ENCODE measurements at places on chromosomes 2 and 18.

GRCh38 chr2:64666810-64667438 lies 13.2 kb upstream of the SERTAD2 start:
- no peak for DNase-seq

GRCh38 chr2:168030862-168031624 lies 216.4 kb downstream of the STK39 start:
- no peak for DNase-seq

DNA sequence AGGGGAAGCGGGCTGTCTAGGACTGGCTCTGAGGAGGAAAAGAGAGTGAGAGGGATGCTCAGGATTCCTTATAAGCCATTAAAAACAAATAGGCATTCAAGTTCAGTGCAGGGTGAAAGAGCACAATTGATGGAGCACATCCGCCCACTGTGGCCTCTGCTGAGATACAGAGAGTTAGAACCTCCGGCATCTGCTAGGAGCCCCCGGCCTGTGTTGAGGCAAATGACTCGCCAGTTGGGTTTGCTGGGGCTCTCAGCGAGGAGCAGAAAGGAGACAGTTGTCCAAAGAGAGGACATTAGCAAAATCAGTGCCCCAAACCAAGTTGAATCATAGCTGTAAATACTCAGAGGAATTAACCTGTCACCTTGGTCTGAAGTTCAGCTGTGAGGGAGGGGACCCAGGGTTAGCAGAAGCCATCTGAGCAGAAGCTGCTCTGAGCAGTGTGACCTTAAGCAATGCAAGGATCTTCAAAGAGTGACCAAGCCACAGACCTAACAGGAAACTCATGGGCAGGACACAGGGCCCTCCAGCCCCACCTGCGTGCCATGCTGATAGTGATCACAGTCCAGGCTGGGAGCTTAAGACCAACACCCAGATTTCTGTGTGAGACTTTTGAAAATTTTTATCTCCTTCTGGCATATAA lies 23.3 kb upstream of the IL18RAP start:
- DNase-seq, result no peak

- no peak for DNase-seq
Observed at GRCh38 chr2:43946685-43947084, 49.1 kb downstream of the LRPPRC start.

DNA sequence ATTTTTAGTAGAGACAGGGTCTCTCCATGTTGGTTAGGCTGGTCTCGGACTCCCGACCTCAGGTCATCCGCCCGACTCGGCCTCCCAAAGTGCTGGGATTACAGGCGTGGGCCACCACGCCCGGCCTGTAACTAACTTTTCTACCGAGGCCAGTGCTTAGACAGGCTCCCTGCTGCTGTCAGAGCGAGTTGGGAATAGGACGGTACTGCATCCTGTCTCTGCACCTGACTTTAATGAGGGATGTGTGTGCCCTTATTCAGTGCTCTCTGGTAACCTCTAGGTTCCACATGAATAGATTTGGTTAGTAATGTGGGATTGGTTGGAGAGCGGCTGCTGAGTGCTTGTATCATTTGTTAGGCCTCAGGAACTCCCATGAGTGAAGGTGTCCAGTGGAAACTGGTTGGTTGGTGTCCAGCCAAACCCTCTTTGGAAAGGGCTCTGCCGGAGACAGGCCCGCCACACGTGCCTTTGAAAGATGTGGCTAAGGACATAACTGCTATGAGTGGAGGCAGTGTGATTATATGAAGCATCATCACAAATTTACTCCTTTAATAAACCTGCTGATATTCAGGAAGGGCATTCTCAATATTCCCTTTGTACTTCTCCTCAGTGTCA lies 36.6 kb downstream of the MYOM1 start:
- no peak for DNase-seq

DNA sequence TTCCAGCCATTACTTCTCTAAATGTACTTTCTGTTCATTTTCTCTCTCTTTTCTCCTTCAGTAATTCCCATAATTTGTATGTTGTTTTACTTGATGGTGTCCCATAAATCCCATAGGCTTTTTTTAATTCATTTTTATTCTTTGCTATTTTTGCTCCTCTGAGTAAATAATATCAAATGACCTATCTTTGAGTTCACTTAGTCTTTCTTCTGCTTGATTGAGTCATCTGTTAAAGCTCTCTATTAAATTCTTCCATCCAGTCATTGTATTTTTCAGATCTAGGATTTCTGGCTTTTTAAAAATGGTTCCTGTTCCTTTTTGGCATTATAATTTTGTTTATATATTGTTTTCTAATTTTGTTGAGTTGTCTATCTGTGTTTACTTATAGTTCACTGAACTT lies 13.5 kb downstream of the SP100 start:
- no peak for DNase-seq

DNA sequence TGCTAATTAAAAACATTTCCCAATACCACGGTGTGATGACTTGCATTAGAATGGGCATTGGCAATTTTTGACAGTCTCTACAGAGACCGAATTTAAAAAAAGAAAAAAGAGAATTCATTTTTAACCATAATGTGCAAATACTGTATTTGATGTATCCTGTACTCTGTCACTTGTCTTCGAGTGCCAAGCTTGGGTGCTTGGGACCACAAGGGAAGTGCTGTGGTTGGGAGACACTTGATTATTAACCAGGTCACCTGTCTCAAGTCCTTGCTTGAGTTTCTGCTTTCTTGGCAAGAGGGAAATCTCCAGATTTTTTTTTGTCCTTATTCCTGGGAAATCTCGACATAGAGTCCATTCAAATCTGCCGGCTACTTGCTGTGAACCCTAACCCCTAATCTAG lies 209.0 kb downstream of the MC4R start:
- DNase-seq, result no peak

DNA sequence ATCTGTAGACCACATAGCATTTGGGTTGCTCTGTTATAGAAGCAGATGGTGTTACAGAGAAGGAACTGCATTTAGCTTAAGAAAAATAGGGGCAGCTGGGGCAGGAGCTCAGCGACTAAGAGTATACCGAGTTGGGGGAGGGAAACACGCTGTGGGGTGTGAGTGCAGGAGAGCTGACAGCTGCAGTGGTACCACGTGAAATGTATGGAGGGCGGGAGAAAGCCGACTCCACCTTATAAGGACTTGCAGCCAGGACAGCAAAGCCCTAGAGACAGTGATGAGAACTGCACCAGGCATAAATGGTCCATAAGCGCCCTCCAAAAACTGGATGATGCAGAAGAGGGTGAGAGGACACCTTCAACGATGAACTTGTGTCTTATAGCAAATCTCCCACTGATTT lies 237.6 kb downstream of the PRKCE start:
- peak; percentile 41 for DNase-seq

All from hematopoietic multipotent progenitor cell treated with erythropoietin and hydrocortisone succinate and interleukin-3 and kit ligand, for 8 days (in vitro differentiated cells).